ENCODE measurements at places on chromosomes 4 and X.

GRCh38 chrX:38312436-38312835 lies 14.9 kb downstream of the RPGR start:
- no peak for DNase-seq

GRCh38 chr4:190020790-190021717 lies 6.0 kb downstream of the FRG2 start:
- DNase-seq, result no peak

DNA sequence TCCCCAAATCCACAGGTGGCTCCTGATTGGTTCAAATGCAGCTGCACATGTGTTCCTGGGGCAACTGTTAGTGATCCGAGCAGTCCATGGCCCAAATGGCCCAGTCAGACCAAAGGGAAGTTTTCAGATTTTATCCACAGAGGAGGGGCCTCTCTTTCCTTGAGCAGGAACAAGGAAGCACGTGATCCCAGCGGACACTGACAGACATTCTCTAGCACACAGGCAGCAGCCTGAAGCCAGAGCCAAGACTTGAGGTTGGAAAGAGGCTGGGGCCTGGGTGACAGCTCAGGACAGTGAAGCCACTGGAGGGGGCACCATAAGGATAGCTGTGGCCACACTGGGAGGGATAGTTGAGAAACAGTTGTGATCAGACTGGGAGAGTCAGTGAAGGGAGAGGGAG lies 3.5 kb upstream of the ZFP92 start:
- no peak for DNase-seq

GRCh38 chr4:57554556-57555092 lies 444.4 kb upstream of the IGFBP7 start:
- DNase-seq, result no peak

DNA sequence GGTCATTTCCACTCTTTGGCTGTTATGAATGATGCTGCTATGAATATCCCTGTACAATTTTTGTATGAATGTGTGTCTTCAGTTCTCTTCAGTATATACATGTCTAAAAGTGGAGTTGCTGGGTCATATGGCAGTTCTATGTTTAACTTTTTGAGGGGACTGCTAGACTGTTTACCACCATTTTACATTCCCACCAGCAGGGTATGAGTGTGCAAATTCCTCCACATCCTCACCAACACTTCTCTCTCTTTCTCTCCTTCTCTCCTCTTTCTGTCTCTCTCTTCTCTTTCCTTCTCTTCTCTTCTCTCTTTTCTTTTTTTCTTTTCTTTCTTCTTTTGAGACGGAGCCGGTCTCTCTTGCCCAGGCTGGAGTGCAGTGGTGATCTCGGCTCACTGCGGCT lies 7.8 kb downstream of the WWC2 start:
- DNase-seq, result no peak

- DNase-seq, result no peak
Observed at GRCh38 chrX:56793112-56793430, 64.0 kb downstream of the NBDY start.

DNA sequence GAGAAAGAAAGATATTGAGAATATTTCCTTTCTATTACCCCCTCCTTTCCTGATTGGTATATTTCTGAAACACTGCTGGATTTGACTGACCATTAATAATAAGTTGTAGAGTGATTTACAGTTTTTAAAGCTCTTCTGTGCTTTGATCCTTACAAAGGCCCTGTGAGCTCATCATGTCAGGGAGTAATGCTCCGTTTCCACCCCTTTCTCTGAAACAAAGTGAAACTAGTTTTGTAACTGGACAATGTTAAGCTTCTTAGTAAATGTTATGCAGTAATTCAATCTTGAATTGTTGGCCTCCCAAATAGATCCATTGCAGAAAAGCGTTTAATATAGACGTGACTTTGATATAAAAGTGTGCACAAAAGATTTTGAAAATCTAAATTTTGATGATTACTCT lies 190.1 kb upstream of the GNPDA2 start:
- no peak for DNase-seq

DNA sequence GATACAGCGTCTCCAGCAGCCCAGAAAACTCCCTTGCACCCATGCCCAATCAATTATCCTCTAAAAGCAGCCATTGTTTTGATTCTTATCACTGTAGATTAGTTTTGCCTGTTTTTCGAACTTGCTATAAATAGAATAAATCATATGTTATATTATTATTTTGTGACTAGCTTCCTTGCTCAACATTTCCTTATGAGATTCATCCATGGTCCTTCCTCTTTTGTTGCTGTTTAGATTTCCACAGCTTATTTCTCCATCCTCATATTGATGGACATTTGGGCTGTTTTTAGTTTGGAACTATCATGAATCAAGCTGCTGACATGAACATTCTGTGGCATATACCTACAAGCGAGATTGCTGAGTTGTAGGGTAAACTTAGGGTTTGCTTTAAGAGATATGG lies 595.3 kb downstream of the BCOR start:
- no peak for DNase-seq

DNA sequence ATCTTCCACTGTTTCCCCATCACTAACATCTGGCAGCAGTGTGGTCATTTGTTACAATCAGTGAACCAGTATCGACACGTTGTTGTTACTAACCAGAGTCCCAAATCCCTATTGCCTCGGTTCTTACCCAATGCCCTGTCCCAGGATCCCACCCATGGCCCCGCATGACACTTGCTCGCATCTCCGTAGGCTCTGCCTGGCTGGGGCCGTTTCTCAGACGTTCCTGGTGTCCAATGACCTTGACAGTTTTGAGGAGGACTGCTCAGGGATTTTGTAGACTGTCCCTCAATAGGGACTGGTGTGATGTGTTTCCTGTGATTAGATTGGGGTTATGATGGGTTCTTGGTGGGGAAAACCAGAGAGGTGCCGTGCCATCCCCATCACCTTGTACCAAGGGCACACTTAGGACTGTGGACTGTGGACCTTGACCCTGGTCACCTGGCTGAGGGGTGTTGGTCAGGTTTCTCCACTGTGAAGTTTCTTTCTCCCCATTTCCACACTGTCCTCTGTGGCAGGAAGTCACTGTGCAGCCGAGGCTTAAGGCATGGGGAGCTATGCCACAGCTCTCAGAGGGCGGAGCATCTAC lies 108.4 kb downstream of the ADRA2C start:
- no peak for DNase-seq

GRCh38 chr4:141635736-141636081 lies 674 bp upstream of the IL15 start:
- DNase-seq, result no peak

- no peak for DNase-seq
Observed at GRCh38 chr4:7786517-7786916, 153.1 kb downstream of the AFAP1 start.

DNA sequence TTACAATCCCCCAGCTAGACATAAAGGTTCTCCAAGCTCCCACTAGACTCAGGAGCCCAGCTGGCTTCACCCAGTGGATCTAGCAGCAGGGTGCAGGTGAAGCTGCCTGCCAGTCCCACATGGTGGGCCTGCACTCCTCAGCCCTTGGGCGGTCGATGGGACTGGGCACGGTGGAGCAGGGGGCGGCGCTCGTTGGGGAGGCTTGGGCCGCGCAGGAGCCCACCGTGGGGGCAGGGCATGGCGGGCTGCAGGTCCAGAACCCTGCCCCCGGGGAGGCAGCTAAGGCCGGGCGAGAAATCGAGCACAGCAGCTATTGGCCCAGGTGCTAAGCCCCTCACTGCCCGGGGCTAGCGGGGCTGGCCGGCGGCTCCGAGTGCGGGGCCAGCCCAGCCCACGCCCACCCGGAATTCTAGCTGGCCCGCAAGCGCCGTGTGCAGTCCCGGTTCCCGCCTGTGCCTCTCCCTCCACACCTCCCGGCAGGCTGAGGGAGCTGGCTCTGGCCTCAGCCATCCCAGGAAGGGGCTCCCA lies 9.6 kb upstream of the KLF8 start:
- DNase-seq, result no peak

GRCh38 chr4:84263415-84263814 lies 235.7 kb downstream of the NKX6-1 start:
- no peak for DNase-seq

GRCh38 chr4:5952975-5953951 lies 60.4 kb upstream of the CRMP1 start:
- no peak for DNase-seq

DNA sequence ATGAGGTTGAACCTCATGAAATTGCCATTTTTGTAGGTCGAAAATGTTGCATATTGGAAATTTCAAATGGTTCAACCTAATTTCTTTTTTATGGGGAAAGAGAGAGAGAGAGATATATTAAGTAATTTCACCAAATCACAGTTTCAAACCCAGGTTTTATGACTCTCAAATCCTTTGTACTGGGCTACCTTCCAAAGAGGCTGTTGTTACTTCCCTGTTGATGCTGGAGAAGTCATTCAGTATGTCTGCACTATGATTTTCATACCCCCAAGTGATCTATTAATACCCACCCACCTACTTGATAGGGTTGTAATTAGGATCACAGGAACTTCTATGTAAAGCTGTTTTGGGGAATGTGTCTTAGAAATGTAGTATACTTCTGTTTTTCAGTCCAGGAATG lies 109.9 kb downstream of the ZNF330 start:
- DNase-seq, result no peak

- DNase-seq, result no peak
Observed at GRCh38 chr4:22874334-22874912, 181.7 kb downstream of the GBA3 start.

DNA sequence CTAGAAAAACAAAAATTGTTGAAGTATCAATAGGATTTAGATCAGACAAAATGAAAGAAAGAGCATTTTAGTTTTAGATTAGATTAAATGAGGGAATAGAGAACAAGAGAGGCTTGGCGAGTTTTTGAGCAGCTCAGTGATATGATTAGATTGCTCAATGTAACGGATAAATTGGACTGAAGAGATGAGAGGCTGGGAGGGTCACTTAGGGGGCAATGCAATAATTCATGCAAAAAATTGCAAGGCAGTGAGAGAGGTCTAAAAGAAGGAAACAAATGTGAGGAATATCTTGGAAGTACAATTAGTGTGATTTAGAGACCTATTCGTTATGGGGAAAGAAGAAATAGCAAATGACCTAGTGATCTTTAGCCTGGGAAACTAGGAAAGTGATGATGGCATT lies 50.3 kb upstream of the BMP3 start:
- DNase-seq, result no peak

DNA sequence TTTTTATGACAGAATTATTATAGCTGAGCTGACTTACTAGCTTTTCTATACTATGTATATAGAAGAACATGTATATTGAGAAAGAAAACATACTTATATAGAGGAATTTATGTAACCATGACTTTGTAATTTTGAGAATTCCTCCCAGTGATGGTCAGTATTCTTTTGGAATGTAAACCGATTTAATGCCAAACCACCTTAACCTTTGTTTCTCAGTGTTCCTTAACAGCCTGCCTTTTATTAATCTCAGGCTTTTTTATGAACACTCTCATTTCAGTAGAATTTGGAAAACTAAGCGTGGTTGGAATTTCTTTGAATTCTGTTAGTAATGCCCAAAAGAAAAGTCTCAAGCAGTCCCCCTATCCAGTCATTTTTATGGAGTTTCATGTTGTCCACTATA lies 47.0 kb downstream of the MOSPD2 start:
- DNase-seq, result no peak

DNA sequence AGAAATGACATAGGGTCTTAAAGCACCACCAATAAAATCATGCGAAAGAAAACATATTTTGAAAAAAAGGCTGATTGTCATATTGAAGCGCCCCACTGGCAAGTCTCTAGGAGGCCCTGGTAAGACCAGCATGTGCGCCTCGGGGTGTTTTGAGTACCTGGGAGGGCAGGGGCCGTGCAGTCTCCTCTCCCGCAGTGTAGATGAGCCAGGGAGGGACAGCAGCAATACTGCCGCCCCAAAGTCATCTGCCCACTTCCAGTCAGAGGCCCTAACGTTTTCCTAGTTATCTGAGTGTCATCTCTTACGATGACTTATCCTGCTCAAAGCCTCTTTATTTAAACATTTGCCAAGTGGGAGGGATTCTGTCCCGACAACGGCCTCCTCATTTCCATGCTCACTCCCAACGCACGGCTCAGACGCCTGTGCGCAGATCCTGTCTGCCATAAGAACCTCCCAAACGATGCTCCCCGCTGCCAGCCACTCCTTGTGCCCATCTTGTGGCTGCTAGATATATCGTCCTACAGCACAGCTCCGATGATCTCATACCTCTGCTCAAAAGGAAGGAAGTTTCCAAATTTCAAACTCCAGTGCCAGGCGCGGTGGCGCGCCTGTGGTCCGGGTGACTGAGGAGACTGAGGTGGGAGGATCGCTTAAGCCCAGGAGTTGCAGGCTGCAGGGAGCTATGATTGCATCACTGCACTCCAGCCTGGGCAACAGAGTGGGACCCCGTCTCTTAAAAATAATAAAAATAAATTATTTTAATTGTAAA lies 17.2 kb upstream of the SCRG1 start:
- DNase-seq, result no peak

All from NCI-H1436 treated with DMSO at 0.1 percent for 48 hours (cell line).